Brain pericyte (primary cell): ENCODE measurements at places on chromosomes 16 and 17.
A peak's percentile ranks its signal among the peaks of the same experiment; 100 is the strongest.

DNA sequence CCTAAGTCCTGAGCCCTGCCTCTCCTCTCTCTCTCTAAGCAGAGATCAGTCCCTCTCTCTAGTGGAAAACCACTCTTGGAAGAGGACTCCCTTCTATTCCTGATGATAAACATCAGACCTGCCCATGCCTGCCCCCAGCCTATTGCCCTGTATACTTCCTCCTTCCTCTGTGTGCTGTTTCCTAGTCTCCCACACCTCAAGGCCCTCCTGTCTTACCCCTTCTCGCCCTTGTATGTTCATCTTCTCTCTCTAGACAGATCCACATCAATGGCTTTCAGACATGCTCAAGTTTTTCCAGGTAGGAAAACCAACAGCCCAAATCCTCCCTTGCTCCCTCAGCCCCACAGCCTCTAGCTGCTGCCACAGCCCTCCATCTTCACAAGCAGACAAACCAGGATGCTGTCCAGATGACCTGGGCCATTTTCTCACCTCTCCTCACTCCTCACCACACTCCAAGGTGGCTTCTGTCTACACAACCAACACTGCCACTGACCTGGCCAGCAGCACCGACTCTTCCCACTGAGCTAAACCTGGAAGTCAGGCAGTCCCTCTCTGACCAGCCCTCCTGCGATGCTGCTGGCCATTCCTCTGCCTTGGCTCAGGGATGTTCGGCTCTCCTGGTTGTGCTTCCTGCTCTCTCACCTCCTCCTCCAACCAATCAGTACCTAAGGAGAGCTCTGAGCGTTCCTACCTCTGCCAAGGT lies 36.3 kb downstream of the MARF1 start:
- DNase-seq, result no peak

DNA sequence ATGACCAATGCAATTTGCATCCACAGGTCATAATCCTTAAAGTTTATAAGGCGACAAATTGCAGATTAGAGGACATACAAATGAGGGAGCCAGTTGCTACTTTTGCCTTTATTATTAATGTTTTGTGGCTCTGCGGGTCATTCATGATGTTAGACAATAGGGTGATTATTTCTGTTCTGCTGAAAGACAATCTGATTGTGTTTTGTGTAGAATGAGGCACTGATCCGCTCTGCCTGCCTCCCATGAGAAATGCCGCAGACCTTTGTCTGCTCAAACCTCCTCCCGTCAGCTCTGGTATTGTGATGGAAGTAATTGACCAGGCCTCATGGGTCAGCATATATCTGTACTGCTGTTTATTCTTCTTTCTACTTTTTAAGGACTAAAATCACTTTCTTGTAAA lies 224.9 kb downstream of the PRKCA start:
- no peak for DNase-seq

- DNase-seq, result no peak
These were observed 7.3 kb downstream of the THRA start for GRCh38 chr17:40069751-40070708.

- DNase-seq, result no peak
These were observed 89.1 kb downstream of the BCAS3 start for GRCh38 chr17:60766778-60767190.

DNA sequence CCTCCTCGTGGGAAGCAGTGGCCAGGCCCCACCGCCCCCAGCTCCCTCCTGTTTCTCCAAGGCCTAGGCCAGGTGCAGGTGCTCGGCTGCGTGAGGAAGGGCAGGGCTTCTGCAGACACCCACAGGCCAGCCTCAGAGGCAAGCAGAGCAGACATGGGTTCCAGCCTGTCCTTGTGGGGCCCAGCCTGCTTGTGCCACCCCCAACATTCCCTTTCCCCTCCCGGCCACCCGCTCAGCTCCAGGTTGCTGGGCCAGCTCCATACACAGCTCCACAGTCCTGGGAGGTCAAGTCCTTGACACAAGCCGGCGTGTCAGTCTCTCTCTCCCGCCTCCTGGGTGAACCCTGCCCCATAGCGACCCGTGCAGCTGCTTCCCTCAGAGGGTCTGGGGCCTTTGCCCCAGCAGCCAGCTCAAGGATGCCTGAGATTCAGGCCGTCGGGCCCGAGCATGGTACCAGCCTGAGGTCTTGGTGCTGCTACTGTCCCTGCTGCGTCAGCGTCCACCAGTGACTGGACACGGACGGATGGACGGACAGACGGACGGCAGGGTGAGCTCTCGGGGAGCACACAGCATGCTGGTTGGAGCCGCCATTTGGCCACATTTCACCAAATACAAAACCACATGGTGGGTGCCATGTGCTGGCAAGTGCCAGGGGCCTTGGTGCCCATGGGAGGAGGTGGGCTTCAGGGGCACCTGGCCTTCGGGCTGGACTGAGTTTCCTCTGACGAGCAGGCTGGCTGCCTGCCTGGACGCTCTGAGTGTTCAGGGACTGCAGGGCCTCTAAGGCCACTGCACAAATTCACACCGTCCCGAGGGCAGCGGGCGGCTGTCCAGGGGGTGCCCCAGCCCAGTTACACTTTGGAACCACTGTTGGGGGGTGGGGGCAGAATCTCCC lies 8.0 kb downstream of the SECTM1 start:
- DNase-seq, result no peak

- DNase-seq, result peak; percentile 90
These were observed 25.6 kb upstream of the MRPS23 start for GRCh38 chr17:57875290-57876022.

DNA sequence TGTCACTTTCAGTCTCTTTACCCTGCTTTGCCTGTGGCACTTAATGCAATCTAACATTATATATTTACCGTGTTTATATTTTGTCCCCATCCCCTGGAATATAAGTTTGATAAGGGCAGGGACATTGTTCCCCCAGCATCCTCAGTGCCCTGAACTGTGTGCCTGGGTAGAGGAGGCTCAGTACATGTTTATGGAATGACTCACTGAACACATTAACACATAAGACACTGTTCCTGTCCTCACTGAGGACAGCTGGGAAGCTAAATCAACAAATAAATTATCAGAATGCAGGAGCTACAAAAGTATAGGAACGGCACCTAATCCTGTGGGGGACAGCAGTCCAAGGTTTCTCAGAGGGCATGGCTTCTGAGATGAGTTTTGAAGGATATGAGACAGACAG lies 27.8 kb downstream of the GRIN2A start:
- DNase-seq, result no peak

- no peak for DNase-seq
These were observed 142.8 kb downstream of the GRIN2A start for GRCh38 chr16:10039220-10040096.

- no peak for DNase-seq
These were observed 8.2 kb downstream of the NXPH3 start for GRCh38 chr17:49583889-49584288.

GRCh38 chr17:31527606-31528005 lies 136.1 kb downstream of the RAB11FIP4 start:
- no peak for DNase-seq

DNA sequence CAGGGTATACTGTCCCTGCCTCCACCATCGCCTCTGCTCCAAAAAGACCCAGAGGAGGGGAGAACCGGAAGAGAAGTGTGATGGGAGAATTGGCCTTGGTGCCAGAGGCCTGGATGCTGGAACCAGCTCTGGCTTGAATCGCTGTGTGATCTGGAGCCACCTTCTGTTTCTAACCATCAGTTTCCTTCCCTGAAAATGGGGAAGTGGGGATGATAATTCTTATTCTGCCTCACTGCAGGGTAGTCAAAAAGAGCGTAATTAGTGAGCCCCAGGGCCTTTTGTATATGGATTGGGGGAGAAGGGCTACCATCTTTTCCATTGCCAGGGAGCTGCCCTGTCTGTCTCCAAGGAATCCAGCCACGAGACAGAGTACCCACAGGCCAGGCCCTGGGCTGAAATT lies 52.2 kb downstream of the CCT6B start:
- no peak for DNase-seq
